ENCODE measurements at places on chromosomes 16 and 17.

GRCh38 chr17:44558334-44558709 lies 1.0 kb downstream of the FZD2 start:
- DNase-seq: no peak

- DNase-seq: no peak
These were observed 205.2 kb upstream of the NLRP1 start for GRCh38 chr17:5789528-5789927.

DNA sequence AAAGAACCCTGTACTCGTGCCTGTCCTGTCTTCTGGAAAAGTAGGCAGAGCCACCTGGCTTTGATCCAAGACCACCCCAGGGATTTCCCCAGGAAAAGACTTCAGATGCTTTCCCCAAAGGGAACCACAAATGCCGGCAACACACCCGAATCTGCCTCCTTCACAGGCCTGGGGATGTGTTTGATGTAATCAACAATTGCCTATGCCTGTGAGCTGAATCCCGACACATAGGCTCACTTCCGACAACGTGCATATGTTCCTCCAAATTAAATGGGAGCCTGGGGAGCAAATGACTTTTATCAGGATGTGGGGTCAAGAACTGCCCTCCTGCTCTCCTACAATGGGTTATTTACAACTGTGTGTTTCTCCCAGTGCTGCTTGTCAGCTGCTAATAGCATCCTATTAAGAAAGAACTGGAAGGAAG lies 535.2 kb upstream of the CDH11 start:
- DNase-seq: no peak

- DNase-seq: no peak
These were observed 74.6 kb downstream of the SYCE1L start for GRCh38 chr16:77273815-77274214.

GRCh38 chr17:44607836-44608690 lies 48.2 kb upstream of the MEIOC start:
- no peak for DNase-seq

GRCh38 chr17:63316100-63316499 lies 130.0 kb downstream of the CYB561 start:
- no peak for DNase-seq

DNA sequence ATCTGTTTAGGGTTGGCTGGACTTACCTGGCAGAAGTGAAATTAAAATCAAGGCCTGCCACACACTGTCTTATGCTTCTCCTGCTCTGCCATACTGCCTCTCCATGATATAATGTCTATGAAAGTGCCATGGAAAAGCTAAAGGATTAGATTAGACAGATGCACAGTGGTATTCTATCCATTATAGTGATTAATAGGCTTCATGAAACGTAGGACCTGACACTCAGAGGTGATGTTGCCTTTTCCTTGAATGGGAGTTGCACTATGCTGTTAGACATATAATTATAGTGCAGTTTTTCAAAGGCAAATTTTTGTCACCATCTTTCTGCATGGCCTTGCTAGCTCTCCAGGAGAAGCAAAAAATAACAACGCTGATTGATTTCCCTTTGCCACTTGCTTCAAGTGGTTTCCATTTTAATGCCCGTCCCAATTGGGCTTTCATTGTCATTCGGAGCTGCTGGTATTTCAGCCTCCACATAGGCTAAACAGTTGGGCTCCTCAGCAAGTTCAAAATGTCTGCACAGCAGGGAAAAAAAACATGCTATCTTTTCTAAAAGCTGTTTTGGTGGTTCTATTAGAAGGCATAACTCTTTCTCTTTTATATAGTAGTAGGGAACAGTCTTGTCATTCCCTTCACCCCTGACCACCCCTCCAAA lies 502.8 kb upstream of the GOT2 start:
- DNase-seq: no peak

- no peak for DNase-seq
These were observed 136.7 kb upstream of the FAM20A start for GRCh38 chr17:68737761-68738443.

DNA sequence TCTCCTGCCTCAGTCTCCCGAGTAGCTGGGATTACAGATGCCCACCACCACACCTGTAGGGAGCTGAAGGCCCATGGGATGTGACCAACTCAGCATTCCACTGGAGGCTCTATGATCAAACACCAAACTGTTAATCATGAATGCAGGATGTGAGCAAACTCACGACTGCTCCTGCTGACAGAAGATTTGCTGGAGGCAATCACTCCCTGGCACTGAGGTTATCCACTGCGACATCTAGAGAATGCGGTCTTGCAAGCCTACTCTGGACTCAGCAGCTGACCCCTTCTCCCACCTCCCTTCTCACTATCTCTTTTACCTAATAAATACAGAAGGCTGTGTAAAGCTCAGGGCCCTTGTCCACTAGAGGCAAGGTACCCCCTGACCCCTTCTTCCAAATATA lies 4.9 kb downstream of the TEX14 start:
- DNase-seq: no peak

GRCh38 chr17:37246085-37246484 lies 129.7 kb upstream of the C17orf78 start:
- no peak for DNase-seq

DNA sequence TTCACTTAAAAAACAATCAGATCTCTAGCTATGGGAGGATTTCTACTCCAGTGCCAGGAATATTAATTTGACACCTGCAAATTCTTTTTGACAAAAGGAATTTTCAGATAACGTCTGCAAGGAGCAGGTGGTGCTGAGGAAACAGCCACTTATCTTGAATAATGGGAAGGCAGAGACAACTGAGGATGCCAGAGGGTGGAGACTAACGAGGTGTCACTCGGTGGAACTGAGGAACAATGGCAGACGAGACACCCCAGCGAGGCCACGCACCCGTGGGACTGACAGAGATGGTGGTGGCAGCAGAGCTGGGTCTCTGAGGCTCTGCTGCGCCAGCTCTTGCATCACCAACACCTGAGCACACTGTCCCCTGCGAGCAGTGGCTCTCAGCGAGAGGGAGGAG lies 42.2 kb downstream of the VAC14 start:
- DNase-seq: no peak

DNA sequence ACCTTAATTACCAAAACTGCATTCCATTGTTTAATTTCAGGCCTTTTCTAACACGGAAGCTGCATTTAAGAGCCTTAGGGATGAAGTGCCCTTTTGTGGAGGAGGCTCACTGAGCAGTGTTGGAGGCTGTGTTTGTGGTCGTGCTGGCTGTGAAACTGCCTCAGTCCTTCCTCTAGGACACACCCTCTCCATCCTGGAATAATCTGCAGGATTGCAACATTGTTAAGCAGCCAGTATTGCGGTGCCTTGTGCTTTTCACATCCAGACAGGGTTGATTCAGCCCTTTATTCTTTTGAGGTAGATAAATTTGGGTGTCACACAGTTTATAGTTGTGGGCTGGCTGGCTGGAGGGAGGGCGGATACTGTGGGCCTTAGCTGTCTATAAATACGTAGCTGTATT lies 141.6 kb downstream of the CDRT15L2 start:
- no peak for DNase-seq

- DNase-seq: no peak
These were observed 42.6 kb downstream of the KLHDC4 start for GRCh38 chr16:87723226-87723623.

GRCh38 chr16:19841184-19841583 lies 43.5 kb downstream of the GPRC5B start:
- no peak for DNase-seq

DNA sequence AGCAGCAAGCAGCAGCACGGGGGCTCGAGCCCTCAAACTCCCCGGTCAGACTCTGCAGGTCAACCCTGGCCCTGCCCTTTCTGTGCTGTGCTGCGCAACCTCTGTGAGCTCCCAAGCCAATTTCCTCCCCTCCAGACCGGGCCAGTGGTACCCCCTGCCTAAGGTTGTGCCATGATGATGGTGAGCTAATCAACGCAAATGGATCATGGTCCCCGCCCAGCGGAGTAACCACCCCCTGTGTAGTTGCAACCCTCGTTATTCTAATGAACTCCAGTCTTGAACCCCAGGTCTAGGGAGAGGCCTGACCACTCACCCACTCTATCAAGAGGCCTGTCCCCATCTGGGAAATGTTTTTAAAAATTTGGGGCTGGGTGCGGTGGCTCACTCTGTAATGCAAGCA lies 201.8 kb upstream of the FOXF1 start:
- no peak for DNase-seq

DNA sequence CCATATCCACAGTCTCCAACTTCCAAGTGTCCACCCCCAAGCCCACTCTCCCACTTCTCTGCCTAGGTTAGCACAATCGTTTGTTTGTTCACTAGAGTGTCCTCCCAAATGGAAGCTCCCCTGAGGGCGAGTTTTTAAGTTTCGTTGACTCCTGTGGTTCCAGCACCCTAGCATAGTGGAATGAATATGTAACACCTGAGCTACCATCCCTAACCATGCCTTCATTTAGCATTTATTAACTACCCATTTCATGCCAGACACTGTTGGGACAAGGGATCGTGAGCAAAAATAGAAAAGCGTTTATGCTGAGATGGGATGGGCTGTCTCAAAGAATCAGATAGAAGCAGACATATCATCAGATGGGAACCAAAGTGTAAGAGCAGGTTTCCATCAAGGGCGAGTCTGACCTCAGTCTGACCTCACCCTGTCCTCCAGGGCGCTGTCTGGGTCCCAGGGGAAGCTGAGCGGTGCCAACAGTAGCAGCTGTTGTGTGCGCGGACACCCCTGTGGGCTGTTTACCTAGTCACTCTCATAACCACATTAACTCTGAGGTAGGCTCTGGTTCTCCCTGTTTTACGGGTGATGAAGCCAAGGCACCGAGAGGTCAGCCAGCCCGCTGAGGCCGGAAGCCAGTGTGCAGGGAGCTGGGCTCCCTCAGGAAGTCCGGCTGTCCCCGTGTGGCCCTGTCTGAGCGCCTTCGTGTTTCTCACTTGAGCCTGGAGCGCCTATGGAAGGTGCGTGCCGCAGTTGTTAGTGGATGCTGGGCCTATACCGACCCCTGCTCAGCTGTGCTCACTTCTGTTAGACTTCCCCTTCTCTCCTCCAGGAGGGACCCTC lies 6.2 kb downstream of the CNP start:
- no peak for DNase-seq

GRCh38 chr17:68809148-68809547 lies 146.0 kb downstream of the ABCA8 start:
- no peak for DNase-seq
